Right ventricle myocardium superior (tissue), 1 donor: ENCODE measurements at places on chromosomes 5 and 9. TPM values are rescaled to one million over a fixed set of nuclear protein-coding genes. Genes with fewer than 3 reads are reported as not detected.

The SARDH gene
- total RNA-seq = 0.94 TPM

The CDHR2 gene
- 0.19 TPM for total RNA-seq

The ANKRD31 gene
- 0.08 TPM for total RNA-seq

The HRH2 gene
- 41.2 TPM for total RNA-seq

The PCDHGC4 gene
- total RNA-seq = 3.0 TPM

The C5orf58 gene
- total RNA-seq = 0.65 TPM

The CSF1R gene
- 19.5 TPM for total RNA-seq

The OR1J2 gene
- total RNA-seq = not detected

The IL13 gene
- total RNA-seq = not detected

The PCDHA7 gene
- not detected for total RNA-seq

The FOXD4L5 gene
- total RNA-seq = not detected

The ADAMTS12 gene
- total RNA-seq = 1.7 TPM

The FRMD3 gene
- total RNA-seq = 93.2 TPM

The PCDHGA3 gene
- total RNA-seq = 13.0 TPM

The PKD2L2 gene
- total RNA-seq = 0.48 TPM

The SLC25A48 gene
- not detected for total RNA-seq

The GLRA1 gene
- total RNA-seq = not detected

The ZMAT2 gene
- total RNA-seq = 29.6 TPM

The PFDN1 gene
- 68.7 TPM for total RNA-seq

The SPARC gene
- 435 TPM for total RNA-seq

The TMEM38B gene
- total RNA-seq = 69.5 TPM

The TUSC1 gene
- total RNA-seq = 12.0 TPM

The UQCRQ gene
- total RNA-seq = 1,987 TPM

The FOXD4 gene
- total RNA-seq = not detected

The ACTBL2 gene
- not detected for total RNA-seq

The ENTPD2 gene
- total RNA-seq = 1.9 TPM

The CCDC69 gene
- 178 TPM for total RNA-seq

The F2RL1 gene
- total RNA-seq = 0.62 TPM

The FCN2 gene
- total RNA-seq = 0.30 TPM

The GM2A gene
- 26.2 TPM for total RNA-seq

The CATSPER3 gene
- total RNA-seq = 0.32 TPM

The DNAH5 gene
- total RNA-seq = 0.27 TPM

The IPPK gene
- 7.9 TPM for total RNA-seq

The MRPL50 gene
- 16.5 TPM for total RNA-seq

The ENTREP1 gene
- total RNA-seq = 18.7 TPM
